ENCODE measurements at places on chromosomes 3 and 15.

GRCh38 chr3:126679318-126679751 lies 24.4 kb upstream of the TXNRD3 start:
- DNase-seq: peak; percentile 69

- DNase-seq: no peak
Measured at GRCh38 chr15:42578984-42579537, 3.7 kb downstream of the STARD9 start.

DNA sequence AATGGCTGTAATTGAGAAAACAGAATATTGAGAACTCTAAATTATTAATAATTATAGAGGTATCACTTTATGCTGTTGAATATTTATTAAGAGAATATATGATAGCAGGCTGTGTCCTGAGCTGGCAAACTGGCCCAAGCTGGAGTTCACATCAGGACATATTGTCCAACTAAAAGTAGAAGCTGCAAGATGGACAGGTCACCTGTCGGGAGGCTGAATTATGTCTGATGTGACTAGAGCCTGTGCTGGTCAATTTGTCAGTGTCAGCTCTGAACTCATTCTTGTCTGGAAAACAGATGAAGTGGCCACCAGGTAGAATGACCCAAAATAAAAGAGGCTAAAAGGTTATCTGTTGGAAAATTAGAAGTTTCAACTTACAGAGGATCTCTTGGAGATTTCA lies 392.2 kb downstream of the LRTM1 start:
- no peak for DNase-seq

DNA sequence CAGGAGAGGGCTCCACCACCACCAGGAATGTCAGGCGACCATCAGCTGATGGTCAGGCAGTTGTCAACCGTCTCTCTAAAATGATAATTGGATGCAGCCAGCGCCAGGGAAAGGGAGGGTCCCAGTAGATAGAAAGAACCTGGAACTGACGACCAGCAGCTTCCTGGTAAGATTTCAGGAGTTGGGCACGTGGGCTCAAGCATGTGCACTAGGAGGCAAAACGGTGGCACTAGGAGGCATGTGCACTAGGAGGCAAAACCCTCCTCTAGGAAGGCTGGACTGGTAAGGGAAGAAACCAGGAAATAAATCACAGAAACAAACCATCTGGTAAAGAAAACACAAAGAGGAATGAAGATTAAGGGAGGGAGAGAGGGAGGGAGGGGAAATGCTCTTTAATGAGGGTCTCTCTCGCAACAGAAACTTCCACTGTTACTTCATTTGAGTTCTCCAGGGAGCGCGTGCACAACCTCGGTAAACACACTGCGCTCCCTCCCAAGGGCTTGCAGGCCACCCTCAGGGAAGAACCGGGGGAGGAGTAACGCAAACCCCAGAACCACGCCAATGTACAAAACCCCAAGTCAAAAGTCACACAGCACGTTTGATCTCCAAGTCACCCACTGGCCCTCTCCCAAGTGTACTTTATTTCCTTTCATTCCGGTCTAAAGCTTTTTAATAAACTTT lies 116.7 kb downstream of the XXYLT1 start:
- no peak for DNase-seq

DNA sequence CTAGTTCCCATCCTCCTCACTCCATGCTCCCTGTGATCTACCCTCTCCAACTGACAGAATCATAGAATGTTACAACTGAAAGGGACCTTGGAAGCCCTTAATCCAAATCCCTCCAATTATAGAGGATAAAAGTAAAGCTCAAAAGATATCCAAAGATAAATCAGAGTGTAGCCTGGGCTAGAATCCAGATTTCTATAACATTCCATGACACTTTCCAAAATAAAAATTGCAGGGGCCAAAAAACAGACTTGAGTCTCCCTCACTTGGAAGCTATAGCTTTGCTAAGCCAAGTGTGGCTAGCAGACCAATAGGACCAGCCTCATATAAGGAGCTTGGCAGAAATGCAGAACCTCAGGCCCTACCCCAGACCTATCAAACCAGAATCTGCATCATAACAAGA lies 148.1 kb downstream of the NTRK3 start:
- no peak for DNase-seq

- peak; percentile 69 for DNase-seq
Measured at GRCh38 chr3:13650210-13651056, 101.5 kb downstream of the FBLN2 start.

GRCh38 chr15:73989001-73989798 lies 2.9 kb downstream of the STOML1 start:
- DNase-seq: no peak

- no peak for DNase-seq
Measured at GRCh38 chr3:150330872-150331271, 77.2 kb upstream of the TSC22D2 start.

GRCh38 chr3:167874671-167875372 lies 139.3 kb downstream of the SERPINI1 start:
- no peak for DNase-seq

DNA sequence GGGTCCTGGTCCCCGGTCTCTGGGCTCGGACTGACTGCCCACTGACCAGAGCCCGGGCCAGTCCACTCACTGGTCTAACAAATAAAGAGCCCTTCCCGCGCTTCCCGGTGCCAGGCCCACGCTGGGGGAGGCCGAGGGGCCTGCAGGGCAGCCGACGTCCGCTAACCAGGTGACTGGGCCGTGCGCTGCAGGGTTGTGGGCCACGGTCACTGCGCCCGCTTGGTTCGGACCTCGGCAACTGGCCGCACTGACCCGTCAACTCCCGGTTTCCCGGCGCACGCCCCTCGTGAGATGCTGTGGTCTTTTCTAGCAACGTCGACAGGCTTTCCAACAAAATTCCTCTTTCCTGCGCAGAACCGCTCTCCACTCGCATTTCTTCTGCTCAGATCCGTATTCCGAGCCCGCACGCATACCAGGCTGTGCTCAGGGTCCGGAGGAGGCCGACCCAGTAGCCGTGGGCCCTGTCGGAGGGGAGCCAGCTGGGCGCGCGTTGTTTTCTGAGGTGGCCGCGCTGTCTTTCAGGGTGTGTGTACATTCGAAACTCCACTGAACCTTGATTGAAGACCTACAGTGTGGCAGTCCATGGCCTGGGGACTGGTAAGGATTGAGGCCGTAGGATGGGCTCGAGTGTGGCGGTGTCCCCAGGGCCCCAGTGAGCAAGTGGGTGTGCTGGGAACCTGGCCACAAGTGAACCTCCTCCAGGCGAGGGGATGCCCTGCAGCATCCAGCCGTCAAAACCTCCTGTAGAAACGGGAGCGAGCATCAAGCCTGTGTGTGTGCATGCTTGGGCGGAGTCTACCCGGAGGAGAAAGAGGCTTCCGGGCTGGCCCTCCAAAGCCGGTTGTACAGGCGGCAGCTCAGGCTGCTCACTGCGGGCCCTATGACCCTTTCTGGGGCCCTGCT lies 875 bp upstream of the NT5DC2 start:
- DNase-seq: no peak

GRCh38 chr3:23308986-23309625 lies 106.0 kb downstream of the UBE2E2 start:
- no peak for DNase-seq

- DNase-seq: no peak
Measured at GRCh38 chr3:182909318-182910040, 70.9 kb downstream of the DCUN1D1 start.

DNA sequence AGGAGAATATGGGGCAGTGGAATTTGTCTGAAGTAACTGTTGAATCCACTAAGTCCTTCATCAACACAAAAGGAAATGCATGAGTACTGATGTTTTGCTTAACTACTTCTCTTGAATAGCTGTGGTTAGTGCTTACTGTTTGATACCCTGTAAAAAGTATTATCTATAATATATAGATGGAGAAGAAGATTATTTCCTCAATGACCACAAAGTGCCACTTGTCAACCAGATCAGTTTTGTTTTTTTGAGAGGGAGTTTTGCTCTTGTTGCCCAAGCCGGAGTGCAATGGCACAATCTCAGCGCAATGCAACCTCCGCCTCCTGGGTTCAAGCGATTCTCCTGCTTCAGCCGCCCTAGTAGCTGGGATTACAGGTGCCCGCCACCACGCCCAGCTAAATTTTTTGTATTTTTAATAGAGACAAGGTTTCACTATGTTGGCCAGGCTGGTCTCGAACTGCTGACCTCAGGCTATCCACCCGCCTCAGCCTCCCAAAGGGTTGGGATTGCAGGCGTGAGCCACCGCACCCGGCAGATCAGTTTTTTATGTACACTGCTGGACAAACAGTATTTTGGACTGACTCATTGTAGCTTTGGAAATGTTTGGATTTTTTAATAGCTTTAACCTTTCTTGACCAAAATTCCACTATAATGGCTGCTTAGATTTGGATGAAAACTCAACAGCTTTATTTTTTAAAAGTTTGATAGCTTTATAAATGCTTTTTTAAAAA lies 1.5 kb upstream of the RPLP1 start:
- no peak for DNase-seq

DNA sequence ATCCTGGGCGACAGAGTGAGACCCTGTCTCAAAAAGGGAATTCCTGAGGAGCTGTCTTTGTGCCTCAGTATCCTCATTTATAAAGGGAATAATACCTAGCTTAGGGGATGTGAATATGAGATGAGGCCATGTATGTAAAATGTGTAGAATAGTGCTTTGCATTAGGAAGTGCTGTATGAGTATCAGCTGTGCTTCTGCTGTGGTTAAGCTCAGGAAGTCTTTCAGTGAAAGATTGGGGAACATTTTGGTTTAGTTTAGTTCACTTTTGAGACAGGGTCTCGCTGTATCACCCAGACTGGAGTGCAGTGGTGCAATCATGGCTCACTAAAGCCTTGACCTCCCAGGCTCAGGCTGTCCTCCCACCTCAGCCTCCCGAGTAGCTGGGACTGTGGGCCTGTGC lies 10.6 kb downstream of the THUMPD3 start:
- DNase-seq: no peak

DNA sequence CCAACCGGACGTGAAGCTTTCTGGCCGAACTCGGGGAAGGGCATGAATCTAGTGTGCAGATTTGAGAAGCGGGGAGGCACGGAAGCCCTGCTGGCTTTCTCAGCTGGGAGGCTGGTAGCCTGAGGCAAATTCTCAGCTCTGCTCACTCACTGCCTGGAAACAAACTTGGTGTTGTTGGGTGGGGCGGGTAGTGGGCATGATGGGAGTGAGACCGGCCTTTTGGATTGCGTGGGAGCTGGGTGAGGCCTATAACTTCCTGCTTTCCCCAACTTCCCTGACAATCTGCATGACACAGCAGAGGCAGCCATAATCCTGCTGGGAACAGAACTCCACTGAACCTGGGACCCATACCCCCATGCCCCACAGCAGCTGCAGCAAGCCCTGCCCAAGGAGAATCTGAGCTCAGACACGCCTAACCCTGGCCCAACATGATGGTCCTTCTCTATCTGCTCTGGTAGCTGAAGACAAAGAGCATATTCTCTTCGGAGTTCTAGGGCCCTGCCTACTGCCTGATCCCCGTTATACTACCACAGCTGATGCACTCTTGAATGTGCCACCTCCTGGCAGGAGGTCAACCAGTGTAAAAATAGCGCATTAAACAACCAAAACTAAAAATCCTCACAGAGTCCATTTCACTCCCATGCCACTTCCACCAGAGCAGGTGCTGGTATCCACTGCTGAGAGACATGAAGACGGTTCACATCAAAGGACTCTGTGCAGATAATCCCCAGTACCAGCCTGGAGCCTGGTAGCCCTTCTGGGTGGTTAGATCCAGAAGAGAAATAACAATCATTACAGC lies 44.7 kb downstream of the CEP70 start:
- DNase-seq: no peak

DNA sequence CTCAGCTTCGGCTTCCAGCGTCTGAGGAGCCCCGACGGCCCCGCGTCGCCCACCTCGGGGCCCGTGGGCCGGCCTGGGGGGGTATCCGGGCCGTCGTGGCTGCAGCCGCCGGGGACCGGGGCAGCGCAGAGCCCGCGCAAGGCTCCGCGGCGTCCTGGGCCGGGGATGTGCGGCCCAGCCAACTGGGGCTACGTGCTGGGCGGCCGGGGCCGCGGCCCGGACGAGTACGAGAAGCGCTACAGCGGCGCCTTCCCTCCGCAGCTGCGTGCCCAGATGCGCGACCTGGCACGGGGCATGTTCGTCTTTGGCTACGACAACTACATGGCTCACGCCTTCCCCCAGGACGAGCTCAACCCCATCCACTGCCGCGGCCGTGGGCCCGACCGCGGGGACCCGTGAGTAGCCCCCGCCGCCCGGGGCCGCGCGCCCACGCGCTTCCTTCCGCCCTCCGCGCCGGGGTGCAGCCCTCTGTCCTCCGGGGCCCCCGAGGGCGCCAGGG lies 462 bp downstream of the EDEM1 start:
- DNase-seq: peak; percentile 43

DNA sequence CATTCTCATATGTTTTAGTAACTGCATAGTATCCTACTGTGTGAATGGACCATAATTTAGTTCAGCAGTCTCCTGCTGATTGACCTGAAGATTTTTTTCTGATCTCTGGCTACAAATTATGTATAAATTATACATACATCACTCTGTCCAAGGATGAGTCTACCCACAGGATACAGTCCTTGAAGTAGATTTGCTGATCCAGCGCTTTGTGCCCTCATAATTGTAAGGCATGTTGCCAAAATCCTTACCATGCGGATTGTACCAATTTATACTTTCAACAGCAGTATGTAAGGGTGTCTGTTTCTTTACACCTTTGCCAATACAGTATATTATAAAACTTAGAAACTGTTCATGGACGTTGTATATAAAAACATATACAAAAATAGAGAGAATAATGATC lies 46.5 kb downstream of the ACAA1 start:
- DNase-seq: no peak

- DNase-seq: no peak
Measured at GRCh38 chr3:109644746-109645145, 307.4 kb upstream of the DPPA4 start.

DNA sequence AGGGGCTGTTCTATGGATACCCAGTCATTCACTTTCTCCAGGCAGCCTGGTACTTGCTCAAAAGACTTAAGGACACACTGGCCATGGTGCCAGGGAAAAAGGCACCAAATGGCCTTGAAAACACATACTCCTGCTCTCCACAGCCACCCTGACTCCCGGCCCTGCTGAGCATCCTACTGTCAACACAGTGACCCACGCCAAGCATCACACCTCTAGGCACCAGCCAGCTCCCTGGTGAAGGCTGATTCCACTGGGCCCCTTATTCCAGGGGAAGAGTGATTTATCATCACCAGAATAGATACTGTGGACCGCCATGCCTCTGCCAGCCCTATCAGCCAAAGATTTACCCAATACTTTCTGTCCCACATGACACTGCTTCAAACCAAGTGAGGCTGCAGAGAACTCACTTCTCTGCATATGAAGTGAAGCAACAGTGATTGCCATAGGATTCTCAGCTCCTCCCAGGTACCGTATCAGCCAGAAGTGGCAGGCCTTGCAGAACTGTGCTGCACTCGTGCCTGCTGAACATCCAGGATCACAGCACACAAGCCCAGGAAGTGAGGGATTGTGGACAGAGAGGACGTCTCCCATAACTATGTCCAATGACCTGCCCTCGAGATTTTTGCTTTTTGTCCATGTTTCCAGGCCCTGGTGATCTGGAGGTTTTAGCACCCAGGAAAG lies 63.7 kb downstream of the WHAMM start:
- no peak for DNase-seq

GRCh38 chr15:63729115-63729884 lies 104.4 kb downstream of the HERC1 start:
- DNase-seq: no peak
